ENCODE measurements at places on chromosomes 7 and 10. TPM values are rescaled to one million over a fixed set of nuclear protein-coding genes. Genes with fewer than 3 reads are reported as not detected.

Gene VAX1
- not detected for total RNA-seq

Gene KNDC1
- 1.8 TPM for total RNA-seq

GRCh38 chr10:6027929-6028328, 34.2 kb downstream of the IL2RA start:
- no peaks in the 10 kb centered on the region for H3K4me1 ChIP-seq
- H3K27me3 ChIP-seq: no peaks in the 10 kb centered on the region
- H3K4me3 ChIP-seq: no peak overlapping the region
- no peak overlapping the region for H3K27ac ChIP-seq

- H3K27me3 ChIP-seq: no peaks in the 10 kb centered on the region
- H3K27ac ChIP-seq: no peak overlapping the region
- H3K4me3 ChIP-seq: no peak overlapping the region
- DNase-seq: no peak
- H3K36me3 ChIP-seq: no peaks in the 10 kb centered on the region
- H3K4me1 ChIP-seq: no peaks in the 10 kb centered on the region
Measured at GRCh38 chr7:135238112-135238744, 4.6 kb downstream of the STRA8 start.

- no peak overlapping the region for H3K4me3 ChIP-seq
- H3K36me3 ChIP-seq: peaks cover 4% of the 10 kb centered on the region
- no peak for DNase-seq
- H3K27me3 ChIP-seq: no peaks in the 10 kb centered on the region
Measured at GRCh38 chr10:109914966-109915365, 8.3 kb downstream of the XPNPEP1 start.

DNA sequence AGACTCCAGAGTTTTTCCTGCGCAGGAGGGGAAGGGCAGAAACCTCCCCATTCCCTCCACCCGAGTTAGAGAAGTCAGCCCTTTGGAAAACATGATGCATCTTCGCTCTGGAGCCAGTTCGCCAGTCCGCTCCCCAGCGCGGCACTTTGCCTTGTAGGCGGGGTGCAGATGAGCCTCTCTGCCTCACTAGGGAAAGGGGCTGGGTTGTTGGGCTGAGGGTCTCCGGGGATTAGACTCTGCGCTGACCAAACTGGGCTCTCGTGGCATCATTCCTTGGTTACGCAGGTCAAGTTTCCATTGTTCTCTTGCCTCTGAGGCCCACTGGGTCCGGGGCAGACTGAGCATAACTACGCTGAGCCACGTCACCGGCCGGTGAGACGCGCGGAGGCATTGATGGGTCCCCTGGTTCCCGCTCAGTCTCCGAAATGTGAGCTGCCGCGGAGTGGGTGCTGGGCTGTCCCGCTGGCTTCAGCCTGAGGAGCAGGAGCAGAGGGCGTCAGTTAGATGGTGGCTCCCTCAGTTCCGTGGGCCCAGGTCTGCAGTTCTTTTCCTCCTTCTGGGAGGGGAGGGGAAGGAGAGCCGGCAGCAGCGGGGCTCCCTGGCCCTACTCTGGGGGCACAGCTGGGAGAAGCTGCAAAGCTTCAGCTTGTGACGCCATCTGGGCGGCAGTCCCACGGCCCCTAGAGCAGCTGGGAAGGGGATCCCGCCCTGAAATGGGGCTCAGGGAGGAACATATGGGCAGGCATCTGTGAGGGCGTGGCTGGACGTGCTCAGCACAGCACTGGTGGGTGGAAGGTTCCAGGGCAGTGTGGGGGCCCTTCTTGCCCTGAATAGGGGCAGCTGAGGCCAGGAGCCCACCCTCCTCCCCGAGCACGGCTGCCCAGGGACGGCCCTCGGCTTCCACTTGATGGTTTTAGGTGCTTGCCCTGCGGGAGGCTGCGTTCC, 121.3 kb upstream of the BTBD16 start:
- no peak overlapping the region for H3K4me3 ChIP-seq
- no peaks in the 10 kb centered on the region for H3K36me3 ChIP-seq
- peaks cover 34% of the 10 kb centered on the region for H3K4me1 ChIP-seq
- H3K27ac ChIP-seq: no peak overlapping the region
- H3K27me3 ChIP-seq: no peaks in the 10 kb centered on the region

DNA sequence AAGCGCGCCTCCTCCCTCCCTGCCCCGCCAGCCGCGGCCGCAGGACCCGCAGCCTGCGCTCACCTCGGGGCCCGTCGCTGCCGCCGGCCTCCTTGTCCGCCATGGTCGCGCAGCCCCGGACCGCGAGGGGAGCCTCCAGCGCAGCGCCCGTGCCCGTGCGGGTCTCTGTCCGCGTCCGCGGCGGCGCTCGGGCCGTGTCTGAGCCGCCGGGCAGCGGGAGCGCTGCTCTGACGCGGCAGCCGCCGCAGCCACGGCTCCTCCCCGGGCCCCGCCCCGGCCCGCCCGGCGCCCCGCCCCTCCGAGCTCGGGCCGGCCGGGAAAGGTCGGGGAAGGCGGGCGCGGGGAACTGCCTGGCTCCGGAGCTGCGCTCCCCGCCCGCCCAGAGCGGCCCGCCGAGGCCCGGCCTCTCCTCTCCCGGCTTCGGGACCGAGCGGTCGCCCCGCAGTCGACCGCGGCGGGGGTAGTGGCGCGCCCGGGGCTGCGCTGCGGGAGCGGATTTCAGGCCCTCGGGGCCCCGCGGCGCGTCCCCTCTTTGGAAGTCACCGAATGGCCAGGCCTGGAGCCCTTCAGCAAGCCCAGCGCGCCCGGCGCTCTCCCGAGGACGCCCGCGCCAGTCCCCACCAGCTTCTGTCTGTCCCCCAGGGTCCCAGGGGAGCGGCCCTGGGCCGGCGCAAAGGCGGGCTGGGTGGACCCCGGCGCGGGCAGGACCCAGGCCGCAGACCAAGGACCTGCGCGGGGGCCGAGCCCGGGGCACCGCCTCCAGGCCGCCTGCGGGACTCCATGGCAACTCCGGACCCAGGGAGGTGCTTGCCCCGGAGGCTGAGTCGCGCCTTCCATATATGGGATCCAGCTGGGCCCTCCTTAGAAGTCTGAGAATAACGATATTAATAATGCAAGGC, at the start of gene HSPA12A:
Gene HSPA12A (minus strand): TSS at position 200 of the 899 bp plus-strand sequence. CDS start 97 bp downstream, at position 103.
- H3K27me3 ChIP-seq: peaks cover 84% of the 10 kb centered on the region
- H3K27ac ChIP-seq: no peak within 1 kb of the TSS
- H3K36me3 ChIP-seq: no peaks in the 10 kb centered on the region
- peak; percentile 92 for DNase-seq
- H3K4me3 ChIP-seq: peak within 1 kb of the TSS; percentile 90

Gene RBM28
- total RNA-seq: 33.4 TPM

- no peaks in the 10 kb centered on the region for H3K27me3 ChIP-seq
- H3K4me3 ChIP-seq: no peak overlapping the region
- H3K36me3 ChIP-seq: no peaks in the 10 kb centered on the region
- H3K4me1 ChIP-seq: peaks cover 15% of the 10 kb centered on the region
Measured at GRCh38 chr7:96786261-96786997, 76.8 kb upstream of the SEM1 start.

DNA sequence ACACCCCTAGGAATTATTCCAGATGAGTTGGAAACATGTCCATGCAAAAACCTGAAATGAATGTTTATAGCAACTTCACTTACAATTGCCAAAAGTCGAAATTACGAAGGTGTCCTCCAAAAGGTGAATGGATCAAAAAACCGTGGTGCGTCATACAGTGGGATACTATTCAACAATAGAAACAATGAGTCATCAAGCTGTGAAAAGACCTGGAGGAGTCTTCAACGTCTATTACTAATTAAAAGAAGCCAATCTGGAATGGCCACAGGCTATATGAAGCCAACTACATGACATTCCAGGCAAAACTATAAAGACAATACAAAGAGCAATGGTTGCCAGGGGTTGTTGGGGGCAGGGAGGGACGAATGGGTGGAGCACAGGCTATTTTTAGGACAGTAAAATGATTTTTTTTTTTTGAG, 12.6 kb upstream of the PPP2R2D start:
- H3K36me3 ChIP-seq: no peaks in the 10 kb centered on the region
- DNase-seq: no peak
- H3K4me3 ChIP-seq: no peak overlapping the region
- H3K27me3 ChIP-seq: no peaks in the 10 kb centered on the region

Gene HTRA1
- 12.2 TPM for total RNA-seq

GRCh38 chr10:8065651-8066050, 11.2 kb downstream of the GATA3 start:
- no peak overlapping the region for H3K27ac ChIP-seq
- H3K27me3 ChIP-seq: peaks cover 66% of the 10 kb centered on the region
- no peaks in the 10 kb centered on the region for H3K36me3 ChIP-seq
- H3K4me1 ChIP-seq: peaks cover 43% of the 10 kb centered on the region
- no peak overlapping the region for H3K4me3 ChIP-seq

Gene ADCY1
- 7.4 TPM for total RNA-seq

- H3K36me3 ChIP-seq: no peaks in the 10 kb centered on the region
- DNase-seq: no peak
- H3K4me1 ChIP-seq: no peaks in the 10 kb centered on the region
- no peaks in the 10 kb centered on the region for H3K27me3 ChIP-seq
- no peak overlapping the region for H3K4me3 ChIP-seq
Measured at GRCh38 chr10:120628197-120628596, 171.2 kb downstream of the PLPP4 start.

GRCh38 chr7:1947586-1948217, 277.6 kb downstream of the ELFN1 start:
- no peak overlapping the region for H3K4me3 ChIP-seq
- DNase-seq: no peak
- H3K4me1 ChIP-seq: peaks cover 10% of the 10 kb centered on the region
- H3K27me3 ChIP-seq: no peaks in the 10 kb centered on the region
- no peak overlapping the region for H3K27ac ChIP-seq
- no peaks in the 10 kb centered on the region for H3K36me3 ChIP-seq

- no peak overlapping the region for H3K27ac ChIP-seq
- H3K27me3 ChIP-seq: peaks cover 5% of the 10 kb centered on the region
- DNase-seq: no peak
- H3K36me3 ChIP-seq: no peaks in the 10 kb centered on the region
Measured at GRCh38 chr7:143510854-143511592, 33.4 kb downstream of the TAS2R41 start.

GRCh38 chr10:118282670-118283069, 59.5 kb downstream of the FAM204A start:
- no peaks in the 10 kb centered on the region for H3K36me3 ChIP-seq
- H3K27me3 ChIP-seq: no peaks in the 10 kb centered on the region
- H3K4me3 ChIP-seq: no peak overlapping the region
- peaks cover 11% of the 10 kb centered on the region for H3K4me1 ChIP-seq
- no peak overlapping the region for H3K27ac ChIP-seq
- DNase-seq: no peak

Gene GCK
- total RNA-seq: 0.15 TPM

- no peak for DNase-seq
- H3K4me3 ChIP-seq: no peak overlapping the region
- H3K27ac ChIP-seq: no peak overlapping the region
- no peaks in the 10 kb centered on the region for H3K4me1 ChIP-seq
- H3K27me3 ChIP-seq: no peaks in the 10 kb centered on the region
Measured at GRCh38 chr7:83546586-83546985, 102.4 kb downstream of the SEMA3E start.

Gene UCMA
- total RNA-seq: not detected

Gene CCL26
- total RNA-seq: not detected

GRCh38 chr7:141562036-141562435, 10.8 kb downstream of the AGK start:
- peaks cover 19% of the 10 kb centered on the region for H3K36me3 ChIP-seq
- no peak overlapping the region for H3K4me3 ChIP-seq
- H3K27ac ChIP-seq: no peak overlapping the region
- no peaks in the 10 kb centered on the region for H3K4me1 ChIP-seq
- H3K27me3 ChIP-seq: no peaks in the 10 kb centered on the region
- no peak for DNase-seq

DNA sequence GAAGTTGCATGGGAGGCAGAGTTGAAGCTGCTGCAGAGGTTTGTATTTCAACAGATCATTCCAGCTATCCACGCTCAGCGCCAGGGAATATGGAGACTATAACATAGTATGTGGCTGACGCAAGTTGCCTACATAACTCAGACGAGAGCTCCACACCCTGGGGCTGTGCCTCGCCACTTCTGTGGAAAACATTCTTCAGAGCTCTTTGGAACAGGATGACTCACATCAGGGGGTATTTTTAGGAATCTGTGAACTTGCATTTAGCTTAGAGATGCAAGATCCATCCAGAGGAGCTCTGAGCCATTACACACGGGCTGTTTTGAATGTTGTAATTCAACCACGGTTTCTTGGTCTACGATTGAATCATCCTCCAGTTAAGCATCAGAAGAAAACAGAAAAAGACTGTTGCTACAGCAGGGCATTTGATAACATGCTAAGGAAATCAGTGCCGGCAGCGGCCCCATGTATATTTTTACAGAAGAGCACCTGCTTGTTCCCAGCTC, 481.5 kb upstream of the AKR1E2 start:
- no peak overlapping the region for H3K4me3 ChIP-seq
- no peak for DNase-seq
- no peaks in the 10 kb centered on the region for H3K36me3 ChIP-seq
- H3K27me3 ChIP-seq: no peaks in the 10 kb centered on the region

Gene CALML3
- total RNA-seq: not detected

GRCh38 chr7:92766461-92767003, 69.8 kb downstream of the CDK6 start:
- peaks cover 27% of the 10 kb centered on the region for H3K4me1 ChIP-seq
- no peak overlapping the region for H3K27ac ChIP-seq
- no peak overlapping the region for H3K4me3 ChIP-seq

Gene EVX1
- not detected for total RNA-seq

DNA sequence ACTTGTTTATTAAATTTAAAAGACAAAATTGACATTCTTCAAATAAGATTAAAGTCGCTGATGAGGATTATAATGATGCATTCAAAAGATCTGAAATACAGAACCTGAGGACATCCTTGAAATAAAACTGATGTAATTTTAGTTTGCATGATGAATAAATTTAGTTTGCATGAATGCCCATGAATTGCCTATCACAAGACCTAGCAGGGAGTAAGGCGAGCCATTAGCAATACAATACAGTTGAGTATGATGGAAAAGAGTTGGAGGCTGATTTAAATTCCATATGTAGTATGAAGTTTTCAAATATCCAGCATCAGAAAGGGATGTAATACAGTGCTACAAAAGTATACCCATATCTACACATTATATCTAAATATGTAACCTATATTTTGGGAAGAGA, 321.3 kb downstream of the CACNA2D1 start:
- peaks cover 5% of the 10 kb centered on the region for H3K36me3 ChIP-seq
- no peak overlapping the region for H3K27ac ChIP-seq
- H3K4me1 ChIP-seq: peaks cover 9% of the 10 kb centered on the region
- DNase-seq: peak; percentile 22

Gene CCDC172
- total RNA-seq: not detected

Gene SLC18A3
- total RNA-seq: not detected

Measured in neural progenitor cell (in vitro differentiated cells).